ENCODE measurements at places on chromosomes 4 and X.

DNA sequence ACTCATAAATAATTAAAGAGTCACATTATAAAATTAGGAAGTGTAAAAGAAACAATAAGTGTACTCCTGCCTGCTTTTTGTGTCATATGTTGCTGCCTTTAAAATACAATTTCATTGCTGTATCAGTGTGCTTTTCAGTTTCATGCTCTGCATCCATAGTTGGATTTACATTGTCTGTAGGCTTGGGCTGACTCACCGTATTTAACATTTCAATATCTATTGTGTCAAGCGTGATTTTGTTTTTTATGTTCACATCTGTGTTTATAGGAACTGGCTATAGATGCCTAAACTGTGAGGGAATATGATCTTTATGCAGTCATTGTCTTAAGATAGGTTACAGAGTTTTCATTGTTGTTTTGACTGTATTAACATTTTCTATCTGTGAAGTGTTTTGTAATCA lies 18.1 kb downstream of the CCSER1 start:
- peaks cover 4% of the 10 kb centered on the region for H3K4me1 ChIP-seq
- no peak overlapping the region for H3K27ac ChIP-seq
- H3K27me3 ChIP-seq, result no peaks in the 10 kb centered on the region
- H3K36me3 ChIP-seq, result no peaks in the 10 kb centered on the region
- H3K4me3 ChIP-seq, result no peak overlapping the region

DNA sequence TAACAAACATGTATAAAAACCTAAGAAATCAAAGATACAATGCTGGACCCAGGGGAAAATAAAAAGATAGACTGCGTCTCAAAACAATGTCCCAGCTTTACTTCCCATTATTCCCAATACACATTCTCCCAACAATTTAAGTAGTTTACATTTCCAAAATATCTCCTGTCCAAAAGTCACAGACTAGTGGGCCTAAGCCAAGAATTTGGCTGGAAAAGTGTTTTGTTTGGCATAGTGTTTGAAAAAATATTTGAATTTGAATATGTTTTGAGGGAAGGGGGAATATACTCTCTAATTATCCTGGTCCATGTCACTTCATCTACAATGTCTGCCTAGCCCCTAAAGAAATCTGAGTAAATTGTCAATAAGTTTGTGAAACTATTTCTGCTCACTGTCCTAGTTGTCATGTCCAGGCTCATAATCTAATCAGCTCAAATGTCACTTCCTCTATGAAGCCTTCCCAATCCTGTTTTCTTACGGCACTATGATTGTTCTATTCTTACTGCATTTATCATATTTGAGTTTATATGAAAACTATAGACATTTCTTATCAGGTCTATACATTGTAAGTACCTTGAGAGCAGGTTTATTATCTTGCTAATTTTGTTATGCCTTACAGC lies 74.4 kb downstream of the SEC24D start:
- peaks cover 23% of the 10 kb centered on the region for H3K4me1 ChIP-seq
- DNase-seq, result no peak
- H3K4me3 ChIP-seq, result no peak overlapping the region
- H3K27ac ChIP-seq, result no peak overlapping the region
- peaks cover 30% of the 10 kb centered on the region for H3K36me3 ChIP-seq

GRCh38 chr4:109979920-109980717 lies 67.4 kb downstream of the EGF start:
- no peak overlapping the region for H3K27ac ChIP-seq
- H3K27me3 ChIP-seq, result peaks cover 15% of the 10 kb centered on the region
- H3K4me1 ChIP-seq, result no peaks in the 10 kb centered on the region
- H3K4me3 ChIP-seq, result no peak overlapping the region

GRCh38 chr4:94177822-94178221 lies 29.8 kb upstream of the SMARCAD1 start:
- no peak overlapping the region for H3K27ac ChIP-seq
- no peaks in the 10 kb centered on the region for H3K4me1 ChIP-seq
- no peaks in the 10 kb centered on the region for H3K36me3 ChIP-seq
- H3K27me3 ChIP-seq, result peaks cover 14% of the 10 kb centered on the region
- no peak for DNase-seq
- no peak overlapping the region for H3K4me3 ChIP-seq

GRCh38 chrX:45518552-45518951 lies 317.9 kb upstream of the DIPK2B start:
- no peak for DNase-seq
- no peak overlapping the region for H3K27ac ChIP-seq
- H3K4me1 ChIP-seq, result peaks cover 2% of the 10 kb centered on the region
- no peaks in the 10 kb centered on the region for H3K27me3 ChIP-seq
- no peaks in the 10 kb centered on the region for H3K36me3 ChIP-seq
- no peak overlapping the region for H3K4me3 ChIP-seq

DNA sequence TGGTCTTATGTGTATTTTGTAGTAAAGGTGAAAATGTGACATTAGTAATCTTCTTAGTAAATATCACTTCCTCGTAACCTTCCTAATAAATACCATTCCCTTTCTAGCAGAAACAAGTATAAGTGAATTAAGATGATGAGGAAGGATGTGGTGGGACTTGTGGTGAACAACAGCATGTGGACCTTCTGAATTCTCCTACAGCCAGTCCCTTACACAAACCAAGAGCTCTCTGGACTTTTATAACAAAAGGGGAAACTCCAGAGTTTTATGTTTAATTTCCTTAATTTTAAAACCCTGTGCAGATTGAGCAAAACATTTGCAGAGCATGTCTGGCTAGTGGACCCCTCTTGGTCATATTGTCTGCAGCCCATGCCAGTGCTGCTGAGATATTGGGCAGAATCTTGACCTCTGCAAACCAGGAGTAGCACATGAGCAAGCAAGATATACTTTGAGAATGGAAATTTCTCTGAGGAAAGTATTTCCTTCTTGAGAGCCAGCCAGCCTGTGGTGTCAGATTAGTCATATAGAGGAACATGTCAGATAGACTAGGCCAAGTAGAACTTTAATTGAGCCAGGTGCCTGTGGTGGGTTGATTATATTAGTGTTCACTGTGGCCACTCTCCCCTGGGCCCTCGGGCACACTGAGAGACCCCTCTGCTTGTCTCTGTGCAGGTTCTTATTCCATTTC lies 328.2 kb downstream of the DKK2 start:
- no peak overlapping the region for H3K27ac ChIP-seq
- no peak overlapping the region for H3K4me3 ChIP-seq
- no peak for DNase-seq

GRCh38 chr4:26687728-26688127 lies 103.8 kb downstream of the TBC1D19 start:
- H3K36me3 ChIP-seq, result peaks cover 18% of the 10 kb centered on the region
- DNase-seq, result no peak
- no peaks in the 10 kb centered on the region for H3K27me3 ChIP-seq
- no peak overlapping the region for H3K4me3 ChIP-seq
- H3K4me1 ChIP-seq, result no peaks in the 10 kb centered on the region

- H3K36me3 ChIP-seq, result no peaks in the 10 kb centered on the region
- no peak overlapping the region for H3K27ac ChIP-seq
- no peak overlapping the region for H3K4me3 ChIP-seq
- peaks cover 2% of the 10 kb centered on the region for H3K27me3 ChIP-seq
- DNase-seq, result no peak
Observed at GRCh38 chrX:112642349-112642748, 37.4 kb downstream of the LHFPL1 start.

GRCh38 chr4:184762100-184762499 lies 28.2 kb upstream of the CENPU start:
- peaks cover 90% of the 10 kb centered on the region for H3K36me3 ChIP-seq
- no peak overlapping the region for H3K27ac ChIP-seq
- H3K4me1 ChIP-seq, result peaks cover 8% of the 10 kb centered on the region
- no peak overlapping the region for H3K4me3 ChIP-seq
- no peak for DNase-seq

DNA sequence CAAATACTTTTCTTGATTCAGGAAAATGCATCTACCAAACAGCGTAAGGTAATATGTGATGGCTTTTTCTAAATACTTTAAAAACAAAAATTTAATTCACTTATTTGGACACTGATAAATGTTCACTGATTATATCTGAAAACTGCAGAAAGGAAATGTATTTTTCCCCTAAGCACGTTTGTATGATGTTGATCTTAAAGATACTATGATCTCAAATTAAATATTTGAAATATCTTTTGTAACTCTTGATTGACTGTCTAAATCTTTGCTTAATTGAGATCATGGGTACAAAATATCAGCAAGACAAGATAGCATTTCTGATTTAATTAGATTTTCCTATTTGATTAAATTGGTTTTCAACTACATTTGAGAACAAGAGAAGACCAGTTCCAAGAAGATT lies 281.0 kb upstream of the UGT8 start:
- H3K36me3 ChIP-seq, result no peaks in the 10 kb centered on the region
- H3K27me3 ChIP-seq, result no peaks in the 10 kb centered on the region
- H3K27ac ChIP-seq, result no peak overlapping the region
- DNase-seq, result no peak
- no peak overlapping the region for H3K4me3 ChIP-seq

- no peak overlapping the region for H3K4me3 ChIP-seq
- H3K27me3 ChIP-seq, result peaks cover 5% of the 10 kb centered on the region
- H3K4me1 ChIP-seq, result no peaks in the 10 kb centered on the region
Observed at GRCh38 chr4:169802873-169803272, 45.1 kb upstream of the HPF1 start.

- DNase-seq, result no peak
- no peak overlapping the region for H3K4me3 ChIP-seq
- H3K4me1 ChIP-seq, result no peaks in the 10 kb centered on the region
- H3K36me3 ChIP-seq, result no peaks in the 10 kb centered on the region
Observed at GRCh38 chrX:4588893-4589292, 875.4 kb upstream of the PRKX start.

- no peak for DNase-seq
- H3K27me3 ChIP-seq, result no peaks in the 10 kb centered on the region
- H3K27ac ChIP-seq, result no peak overlapping the region
- no peaks in the 10 kb centered on the region for H3K4me1 ChIP-seq
Observed at GRCh38 chr4:20086799-20087521, 164.7 kb upstream of the SLIT2 start.

DNA sequence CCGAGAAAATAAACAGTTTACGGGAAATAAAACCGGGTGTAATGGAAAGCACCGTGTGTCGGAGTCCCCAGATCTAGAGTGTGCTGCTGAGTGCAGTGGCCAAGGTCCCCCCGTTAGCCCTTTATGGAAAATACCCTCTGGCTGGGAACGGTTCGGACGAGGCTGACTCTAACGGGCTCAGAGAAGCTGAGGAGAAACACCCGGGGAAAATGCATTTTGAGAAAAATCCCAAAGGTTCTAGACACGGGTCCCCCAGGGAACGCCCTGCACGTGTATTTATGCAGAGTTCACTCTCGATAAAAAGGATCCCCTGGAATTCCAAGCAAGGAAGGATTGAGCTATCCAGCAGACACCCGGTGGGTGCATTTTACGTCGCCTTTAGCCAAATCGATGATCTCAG lies 177.2 kb downstream of the CRLF2 start:
- H3K4me3 ChIP-seq, result no peak overlapping the region
- no peak for DNase-seq
- no peak overlapping the region for H3K27ac ChIP-seq
- no peaks in the 10 kb centered on the region for H3K4me1 ChIP-seq

GRCh38 chrX:41153448-41153847 lies 68.2 kb downstream of the USP9X start:
- H3K36me3 ChIP-seq, result peaks cover 61% of the 10 kb centered on the region
- H3K4me1 ChIP-seq, result no peaks in the 10 kb centered on the region
- DNase-seq, result no peak
- no peaks in the 10 kb centered on the region for H3K27me3 ChIP-seq
- no peak overlapping the region for H3K27ac ChIP-seq

DNA sequence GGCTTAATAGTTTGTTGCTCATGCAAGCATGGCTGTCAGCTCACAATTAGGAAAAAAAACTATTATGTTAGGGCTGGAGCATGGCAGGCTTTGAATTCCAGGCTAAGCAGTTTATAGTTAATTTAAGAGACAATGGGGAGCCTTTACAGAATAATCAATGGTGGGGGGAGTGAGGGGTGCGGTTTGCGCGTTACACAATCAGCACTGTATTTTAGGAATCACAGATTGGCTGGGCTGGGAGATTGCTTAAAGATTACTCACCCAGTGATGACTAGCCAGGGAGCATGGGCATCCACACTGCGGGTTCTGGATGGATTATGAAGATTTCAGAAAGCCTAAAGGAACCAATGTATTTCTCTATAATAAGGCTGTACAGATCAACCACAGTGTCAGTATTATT lies 186.6 kb downstream of the SOX3 start:
- H3K4me1 ChIP-seq, result no peaks in the 10 kb centered on the region
- no peak for DNase-seq
- no peak overlapping the region for H3K4me3 ChIP-seq
- no peak overlapping the region for H3K27ac ChIP-seq
- no peaks in the 10 kb centered on the region for H3K27me3 ChIP-seq

DNA sequence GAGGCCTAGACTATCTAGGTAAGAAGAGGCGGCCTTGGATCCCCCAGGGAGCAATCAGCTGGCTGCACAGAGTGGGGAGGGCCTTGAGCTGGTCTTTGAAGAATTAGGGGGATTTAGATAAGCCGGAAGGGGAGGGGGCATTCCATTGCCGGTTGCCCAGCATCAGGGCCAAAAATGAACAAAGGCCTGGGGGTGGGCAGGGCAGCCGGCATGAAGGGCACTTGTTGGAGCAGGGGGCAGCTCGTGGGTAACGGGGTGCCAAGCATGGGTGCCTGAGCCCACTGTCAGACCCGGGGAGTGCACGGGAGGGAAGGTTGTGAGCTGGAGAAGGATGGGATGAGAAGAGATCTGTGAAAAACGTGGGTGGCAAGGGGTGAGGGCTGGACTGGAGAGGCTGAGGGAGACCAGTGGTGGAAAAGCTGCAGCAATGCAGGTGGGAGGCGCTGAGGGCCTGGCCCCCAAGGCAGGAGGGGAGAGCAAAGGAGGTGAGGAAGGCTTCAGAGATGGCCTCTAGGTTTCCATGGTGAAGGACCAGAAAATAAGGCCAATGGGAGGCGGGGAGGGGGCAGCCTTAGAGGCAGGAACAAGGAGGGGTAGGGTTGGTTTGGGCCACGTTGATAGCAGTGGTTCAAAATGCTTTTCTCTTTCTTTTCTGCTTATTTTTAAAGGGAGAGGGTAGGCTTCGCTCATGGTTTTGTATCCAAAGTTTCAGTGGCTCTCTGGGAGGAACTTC lies 8.6 kb downstream of the KLF3 start:
- no peaks in the 10 kb centered on the region for H3K36me3 ChIP-seq
- no peak overlapping the region for H3K4me3 ChIP-seq
- peak overlapping the region; percentile 81 for H3K27ac ChIP-seq
- no peak for DNase-seq

DNA sequence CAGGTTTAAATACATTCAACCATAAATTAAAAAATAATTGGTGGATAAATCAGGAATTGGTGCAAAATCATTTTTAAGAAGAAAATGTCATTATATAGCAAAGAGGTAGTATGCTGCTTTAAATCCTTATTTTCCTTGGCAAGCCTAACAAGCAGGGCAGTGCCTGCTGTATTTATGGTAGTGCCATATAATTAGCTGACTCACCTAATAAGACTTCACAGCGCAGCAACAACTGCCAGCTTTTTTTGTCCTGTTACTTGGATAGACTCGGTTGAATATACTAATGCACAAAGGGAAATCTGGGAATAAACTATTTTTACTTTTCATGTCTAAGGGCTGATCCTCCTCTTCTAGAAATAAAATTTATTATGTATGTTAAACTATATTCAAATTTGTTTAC lies 99.1 kb downstream of the SNCA start:
- H3K36me3 ChIP-seq, result no peaks in the 10 kb centered on the region
- H3K27ac ChIP-seq, result no peak overlapping the region
- H3K27me3 ChIP-seq, result no peaks in the 10 kb centered on the region
- no peak for DNase-seq
- no peaks in the 10 kb centered on the region for H3K4me1 ChIP-seq
- no peak overlapping the region for H3K4me3 ChIP-seq

Data from activated B cell treated with CpG ODN at 0.5 μM for 24 hours (primary cell).